SK-N-DZ (cell line): ENCODE measurements at places on chromosomes 4 and X.

- DNase-seq: no peak
Observed at GRCh38 chr4:6647582-6648230, 7.2 kb downstream of the MRFAP1 start.

DNA sequence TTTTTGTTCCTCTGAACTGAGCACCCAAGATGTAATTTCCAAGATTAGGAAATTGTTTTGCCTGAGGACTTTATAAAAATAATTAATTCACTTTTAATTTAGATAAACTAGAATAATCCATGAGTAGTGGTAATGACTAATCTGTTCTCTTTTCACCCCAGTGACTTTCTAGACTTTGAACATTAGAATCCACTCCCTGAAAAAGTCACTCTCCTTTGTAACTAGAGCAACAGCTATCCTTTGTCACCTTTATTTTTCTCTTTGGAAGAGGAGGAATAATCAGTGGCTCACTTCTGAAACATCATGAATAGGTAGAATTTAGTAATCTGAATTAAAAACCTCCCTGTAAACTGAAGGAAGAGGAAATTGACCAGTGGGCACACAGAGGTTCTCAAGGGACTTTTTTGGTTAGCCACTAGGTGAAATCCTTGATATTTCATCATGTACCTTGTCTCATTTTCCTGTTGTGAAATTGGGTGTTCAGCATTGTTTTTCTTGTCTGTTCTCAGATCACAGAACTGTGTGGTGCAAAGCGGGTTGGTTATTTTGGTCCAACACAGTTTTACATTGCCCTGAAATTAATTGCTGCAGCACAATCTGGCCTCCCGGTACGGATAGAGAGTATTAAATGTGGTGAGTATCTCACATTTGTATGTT is 59.4 kb downstream of the REPS2 start:
- no peak for DNase-seq

DNA sequence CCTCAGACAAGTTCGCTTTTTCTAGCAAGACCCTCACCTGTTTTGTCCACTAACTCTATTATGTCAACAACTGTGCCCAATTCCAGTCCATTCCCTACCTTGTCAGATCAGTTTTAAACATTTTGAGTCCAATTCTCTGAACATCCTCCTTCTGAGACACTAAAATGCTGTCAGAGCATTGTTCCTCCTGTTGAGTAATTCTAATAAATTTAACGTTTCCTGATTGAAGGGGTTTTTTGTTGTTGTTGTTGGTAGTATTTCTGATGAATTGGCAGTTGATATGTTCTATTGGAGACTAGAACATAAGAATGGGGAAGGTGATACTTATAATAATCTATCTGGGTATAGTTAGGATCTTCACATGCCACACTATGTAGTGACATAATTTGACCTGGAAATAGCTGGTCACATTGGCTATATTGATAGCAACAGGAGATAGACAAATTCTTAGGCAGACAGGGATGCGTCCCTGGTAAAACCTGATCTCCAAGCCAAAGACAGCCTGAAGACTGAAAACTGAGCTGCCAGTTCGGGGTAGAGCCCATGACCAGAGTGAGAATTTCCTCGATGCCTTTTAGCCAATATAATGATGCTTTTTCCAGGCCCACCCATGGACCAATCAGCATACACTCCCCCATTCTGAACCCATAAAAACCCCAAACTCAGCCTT is 12.4 kb upstream of the CXCL2 start:
- no peak for DNase-seq

GRCh38 chr4:54144661-54145171 is 44.8 kb downstream of the GSX2 start:
- no peak for DNase-seq

DNA sequence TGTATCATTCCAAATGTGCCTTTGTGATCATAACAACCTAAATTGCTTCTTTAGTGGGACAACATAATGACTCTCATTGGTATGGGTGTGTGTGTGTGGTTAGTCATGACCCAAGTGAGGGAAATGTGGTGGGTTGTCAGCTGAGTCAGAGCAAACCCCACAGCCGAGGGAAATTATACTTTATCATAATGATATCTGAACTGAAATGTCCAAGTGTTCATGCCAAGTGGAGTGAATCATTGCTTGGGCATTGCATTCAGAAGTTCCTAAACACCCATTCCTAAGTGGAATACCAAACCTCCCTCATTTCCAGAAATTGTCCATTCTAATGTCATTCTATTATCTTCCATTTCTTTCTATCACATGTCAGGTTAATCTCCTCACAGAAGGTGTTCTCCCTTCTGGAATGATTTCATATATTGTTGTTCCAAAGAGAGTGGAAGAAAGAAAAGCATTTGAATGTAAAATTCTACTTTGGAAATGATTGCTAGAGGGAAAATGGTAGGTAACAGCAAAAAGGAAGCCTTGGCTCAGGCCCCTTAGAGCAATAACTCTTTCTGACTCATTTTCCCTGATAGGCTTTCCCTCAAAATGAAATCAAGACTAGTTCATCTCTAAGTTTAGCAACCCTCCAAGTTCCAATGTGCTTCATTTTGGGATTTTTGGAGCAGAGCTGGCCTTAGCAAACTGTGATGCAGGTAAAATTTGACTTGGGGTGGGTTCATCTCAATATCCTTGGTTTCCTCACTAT is 230.7 kb upstream of the KCNIP4 start:
- no peak for DNase-seq

DNA sequence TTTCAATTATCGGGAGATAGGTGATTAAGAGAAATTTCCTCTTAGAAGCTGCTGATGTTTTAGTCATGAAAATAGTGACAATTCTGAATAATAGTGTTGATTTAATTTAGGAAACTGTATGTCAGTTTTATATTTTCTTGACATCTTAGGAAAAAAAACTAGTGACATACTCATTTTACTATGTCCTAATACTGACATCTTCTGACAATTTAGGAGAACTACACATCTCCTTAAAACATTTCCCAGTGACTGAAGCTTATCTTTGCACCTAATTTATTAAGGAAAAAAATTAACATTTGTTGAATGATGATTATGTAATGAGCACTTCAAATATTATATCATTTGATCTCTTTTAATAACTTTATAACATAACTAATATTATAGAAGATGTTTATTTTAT is 42.0 kb upstream of the RBMXL3 start:
- peak; percentile 2 for DNase-seq

DNA sequence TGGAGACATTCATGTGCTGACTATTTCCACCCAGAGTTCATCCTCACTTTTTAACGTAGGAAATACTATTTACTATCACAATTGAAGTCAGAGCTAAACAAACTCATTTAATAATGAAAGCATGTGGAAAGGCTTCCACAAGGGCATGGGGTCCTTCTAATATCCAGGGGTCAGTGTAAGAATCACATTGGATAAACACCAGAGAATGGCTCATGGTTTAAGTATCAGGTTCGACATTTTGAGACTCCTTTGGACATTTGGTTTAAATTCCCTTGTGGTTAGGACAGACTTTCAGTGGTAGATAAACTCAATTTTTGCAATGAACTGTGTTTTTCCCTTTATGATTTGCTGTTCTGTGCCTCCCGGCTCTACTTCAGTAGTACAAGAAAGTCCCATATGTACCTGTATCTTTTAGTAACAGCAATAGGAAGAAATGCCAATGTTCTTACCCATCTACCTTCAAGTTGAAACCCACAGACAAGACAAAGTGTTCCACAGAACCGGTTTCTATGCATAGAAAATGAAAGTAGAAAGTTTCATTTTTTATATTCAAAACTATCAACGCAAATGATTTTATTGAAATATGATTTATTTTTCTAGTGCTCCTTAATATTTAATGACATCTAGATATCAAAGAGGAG is 589.0 kb upstream of the FAM241A start:
- DNase-seq: no peak

GRCh38 chr4:41542526-41543275 is 4.7 kb downstream of the LIMCH1 start:
- no peak for DNase-seq

- no peak for DNase-seq
Observed at GRCh38 chr4:20119141-20119540, 132.6 kb upstream of the SLIT2 start.

DNA sequence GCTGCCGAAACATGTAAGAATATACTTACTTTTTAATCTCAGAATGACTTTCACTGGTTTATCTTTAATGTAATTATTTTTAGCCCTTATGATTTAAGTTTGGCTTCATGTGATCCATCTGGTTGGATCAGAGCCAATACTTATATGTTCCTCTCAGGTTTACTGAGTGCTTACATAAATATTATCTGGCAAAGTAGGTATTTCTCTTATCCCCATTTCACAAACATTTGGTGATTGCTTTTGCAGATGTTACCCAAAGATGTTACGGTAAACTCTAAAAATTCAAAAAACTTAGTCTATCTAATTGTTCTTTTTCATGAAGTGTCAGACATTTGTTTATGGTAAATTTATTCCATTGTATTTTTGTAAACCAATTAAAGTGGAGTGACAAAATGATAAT is 115.0 kb upstream of the TLL1 start:
- DNase-seq: no peak

DNA sequence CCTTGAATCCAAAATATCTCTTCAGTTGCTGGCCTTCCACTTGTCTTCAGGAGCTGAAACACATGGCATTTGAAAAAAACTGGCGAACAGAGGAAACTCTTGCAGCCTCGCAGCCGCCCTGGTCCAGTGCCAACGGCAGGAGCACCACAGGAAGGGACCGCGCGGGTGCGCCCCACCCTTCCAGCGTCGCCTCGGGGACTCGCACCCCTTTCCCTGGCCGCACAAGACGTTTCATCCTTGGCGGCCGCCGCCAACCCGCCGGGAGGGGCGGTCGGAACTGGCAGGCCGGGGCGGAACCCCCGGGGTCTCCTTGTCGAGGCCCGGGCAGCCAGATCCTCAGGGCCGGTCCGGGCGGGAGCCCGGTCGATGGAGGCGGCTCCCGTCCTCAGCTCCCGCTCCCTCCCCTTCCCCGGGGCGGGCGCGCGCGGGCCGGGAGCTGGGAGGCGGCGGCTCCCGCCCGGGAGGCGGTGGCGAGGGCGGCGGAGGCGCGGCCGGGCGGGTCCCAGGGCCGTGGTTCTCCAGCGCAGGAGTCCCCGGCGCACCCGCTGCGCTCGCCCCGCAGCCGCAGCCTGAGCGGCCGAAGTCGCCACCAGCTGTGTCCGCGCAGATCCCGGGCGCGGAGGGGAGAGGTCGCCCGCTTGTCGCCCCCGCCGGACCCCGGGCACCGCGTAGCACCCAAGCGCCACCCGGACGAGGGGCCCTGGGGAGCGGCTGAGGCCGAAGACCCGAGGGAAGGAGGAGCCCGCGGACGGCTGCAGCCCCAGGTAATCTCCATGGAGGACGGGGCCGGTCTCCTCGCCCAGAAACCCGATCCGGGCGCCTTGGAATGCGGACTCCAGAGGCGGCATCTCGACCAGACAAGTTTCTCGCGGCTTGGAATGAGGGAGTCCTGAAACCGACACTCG is 886 bp upstream of the NDST3 start:
- peak; percentile 28 for DNase-seq

DNA sequence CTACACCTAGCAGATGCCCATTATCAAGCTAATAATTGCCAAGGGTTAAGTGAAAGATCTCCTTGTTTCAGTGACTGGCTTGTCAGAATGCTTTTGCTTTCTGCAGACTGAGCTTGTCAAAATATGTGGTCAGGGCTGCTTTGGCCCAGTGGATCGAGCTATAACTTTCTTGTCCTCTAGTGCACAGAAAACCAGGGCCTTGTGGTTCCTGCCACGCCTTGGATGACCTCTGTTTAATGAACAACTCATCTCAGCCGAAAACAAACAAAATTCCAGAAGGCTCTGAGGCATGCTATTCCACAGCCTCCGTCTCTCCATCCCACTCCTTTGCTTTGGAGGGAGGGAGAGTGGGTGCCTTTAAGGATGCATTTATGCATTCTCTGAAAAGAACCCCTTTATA is 11.3 kb downstream of the EVC start:
- DNase-seq: no peak

- DNase-seq: no peak
Observed at GRCh38 chrX:107701493-107702121, 73.3 kb downstream of the PRPS1 start.

DNA sequence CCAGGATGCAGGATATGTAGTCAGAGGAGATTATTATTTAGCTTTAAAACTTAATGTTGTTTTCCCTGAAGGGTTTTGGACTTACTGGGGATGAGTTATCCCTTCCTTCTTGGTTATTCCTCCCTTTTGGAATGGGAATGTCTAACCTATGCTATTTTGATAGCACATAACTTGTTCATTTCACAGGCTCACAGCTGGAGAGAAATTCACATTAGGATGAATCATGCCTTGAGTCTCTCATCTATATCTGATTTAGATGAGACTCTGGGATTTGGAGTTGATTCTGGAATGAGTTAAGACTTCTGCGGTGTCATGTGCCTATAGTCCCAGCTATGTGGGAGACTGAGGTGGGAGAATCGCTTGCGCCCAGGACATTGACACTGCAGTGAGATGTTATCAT is 81.1 kb downstream of the ATP11C start:
- no peak for DNase-seq

DNA sequence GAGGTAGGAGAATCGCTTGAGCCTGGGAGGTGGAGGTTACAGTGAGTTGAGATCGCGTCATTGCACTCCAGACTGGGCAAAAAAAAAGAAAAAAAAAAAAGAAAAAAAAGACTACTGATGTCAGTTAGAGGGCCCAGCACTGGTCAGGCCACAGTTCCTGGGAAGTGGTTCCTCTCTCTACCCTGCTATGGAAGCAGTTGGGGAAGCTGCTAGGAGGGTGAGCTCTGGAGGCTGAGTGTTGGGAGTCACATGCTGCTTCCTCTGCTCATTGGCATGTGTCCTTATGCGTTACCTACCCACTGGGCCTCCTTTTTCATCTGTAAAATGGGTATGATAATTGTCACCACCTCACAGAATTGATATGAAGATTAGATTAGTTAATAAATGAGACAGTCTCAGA is 50.7 kb downstream of the SEPSECS start:
- no peak for DNase-seq

DNA sequence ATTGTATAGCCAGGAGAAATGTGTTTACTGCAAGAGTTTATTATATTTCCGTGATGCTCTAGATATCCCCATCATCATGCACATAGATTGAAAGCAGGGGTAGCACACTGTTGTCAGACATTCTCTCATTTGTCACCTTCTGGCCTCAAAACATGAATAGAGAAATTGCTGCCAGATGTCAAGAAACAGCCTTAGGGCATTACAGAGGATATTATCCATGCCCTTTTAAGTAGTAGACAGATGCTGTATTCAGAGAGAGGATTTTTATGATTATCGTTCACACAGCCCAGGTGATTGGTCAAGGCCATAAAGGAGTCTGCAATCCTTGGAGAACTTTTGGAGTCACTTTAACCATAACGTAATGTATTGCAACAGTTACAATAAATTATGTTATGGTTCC is 1961.5 kb upstream of the TENM3 start:
- peak; percentile 66 for DNase-seq
